ENCODE measurements at places on chromosomes 1 and 21.

GRCh38 chr1:183544598-183545297 is 45.5 kb downstream of the NCF2 start:
- DNase-seq = no peak
- 0 out of 2 replicates have a peak, but pooled peaks cover 4% of the 10 kb centered on the region for H3K4me1 ChIP-seq
- H3K36me3 ChIP-seq = peaks cover 67% of the 10 kb centered on the region
- no peak overlapping the region for H3K27ac ChIP-seq

GRCh38 chr1:236334893-236335545 is 53.3 kb upstream of the ERO1B start:
- no peak overlapping the region for H3K4me3 ChIP-seq
- DNase-seq = no peak
- no peak overlapping the region for H3K27ac ChIP-seq
- H3K27me3 ChIP-seq = no peaks in the 10 kb centered on the region
- no peaks in the 10 kb centered on the region for H3K4me1 ChIP-seq

- peak; percentile 41 for DNase-seq
- H3K4me3 ChIP-seq = no peak overlapping the region
- H3K27me3 ChIP-seq = no peaks in the 10 kb centered on the region
- H3K27ac ChIP-seq = no peak overlapping the region
- H3K36me3 ChIP-seq = no peaks in the 10 kb centered on the region
Measured at GRCh38 chr1:36761113-36761512, 273.2 kb downstream of the GRIK3 start.

DNA sequence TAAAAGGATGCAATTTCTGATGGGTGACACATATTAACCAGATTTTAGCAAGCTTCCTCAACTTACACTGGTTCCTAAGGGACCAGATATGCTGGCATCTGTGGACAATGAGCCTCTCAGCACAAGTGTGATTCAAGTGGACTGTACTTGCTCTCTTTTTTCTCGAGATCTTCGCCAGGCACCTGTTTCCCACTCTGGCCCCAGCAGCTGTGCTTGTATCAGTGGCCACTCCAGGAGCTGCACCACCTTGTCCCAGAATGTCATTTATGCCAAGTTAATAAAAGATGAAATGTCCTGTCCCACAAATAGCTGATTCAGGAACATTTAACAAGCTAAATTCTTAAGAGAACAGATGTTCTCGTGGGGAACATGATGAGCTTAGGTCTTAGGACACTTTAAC is 14.6 kb downstream of the C1orf198 start:
- no peak overlapping the region for H3K27ac ChIP-seq
- no peak overlapping the region for H3K4me3 ChIP-seq
- DNase-seq = no peak
- H3K27me3 ChIP-seq = no peaks in the 10 kb centered on the region

GRCh38 chr1:94562519-94563260 is 21.1 kb upstream of the F3 start:
- H3K4me3 ChIP-seq = no peak overlapping the region
- no peak overlapping the region for H3K27ac ChIP-seq
- peaks cover 13% of the 10 kb centered on the region for H3K4me1 ChIP-seq
- H3K36me3 ChIP-seq = no peaks in the 10 kb centered on the region

GRCh38 chr1:147669469-147670318 is 630 bp downstream of the ACP6 start:
- H3K4me3 ChIP-seq = peak overlapping the region; percentile 73
- peak overlapping the region; percentile 61 for H3K27ac ChIP-seq
- H3K36me3 ChIP-seq = peaks cover 9% of the 10 kb centered on the region

DNA sequence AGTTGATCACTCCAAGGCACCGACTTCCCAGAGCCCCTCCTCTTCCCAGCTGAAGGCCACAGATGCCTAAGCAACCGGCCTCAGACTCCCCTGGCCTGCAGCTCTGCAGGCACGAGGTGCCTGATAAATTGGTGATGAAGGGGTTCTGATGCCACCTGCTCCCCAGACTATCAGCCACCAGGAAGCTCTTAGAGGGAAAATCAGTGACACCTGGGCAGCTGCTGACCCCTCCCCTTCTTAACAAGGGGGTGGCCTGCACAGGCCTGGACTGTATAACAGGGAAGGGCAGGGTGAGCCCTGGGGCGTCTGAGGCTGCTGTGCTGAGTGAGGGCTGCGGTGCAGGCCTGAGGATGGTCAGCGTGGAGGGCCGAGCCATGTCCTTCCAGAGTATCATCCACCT is at the start of gene PADI6:
TSS of gene PADI6 (plus strand) at position 301 of the 400 bp plus-strand sequence. CDS start at position 351, 50 bp downstream.
- no peaks in the 10 kb centered on the region for H3K27me3 ChIP-seq
- H3K4me3 ChIP-seq = no peak within 1 kb of the TSS
- H3K27ac ChIP-seq = no peak within 1 kb of the TSS
- no peak for DNase-seq

DNA sequence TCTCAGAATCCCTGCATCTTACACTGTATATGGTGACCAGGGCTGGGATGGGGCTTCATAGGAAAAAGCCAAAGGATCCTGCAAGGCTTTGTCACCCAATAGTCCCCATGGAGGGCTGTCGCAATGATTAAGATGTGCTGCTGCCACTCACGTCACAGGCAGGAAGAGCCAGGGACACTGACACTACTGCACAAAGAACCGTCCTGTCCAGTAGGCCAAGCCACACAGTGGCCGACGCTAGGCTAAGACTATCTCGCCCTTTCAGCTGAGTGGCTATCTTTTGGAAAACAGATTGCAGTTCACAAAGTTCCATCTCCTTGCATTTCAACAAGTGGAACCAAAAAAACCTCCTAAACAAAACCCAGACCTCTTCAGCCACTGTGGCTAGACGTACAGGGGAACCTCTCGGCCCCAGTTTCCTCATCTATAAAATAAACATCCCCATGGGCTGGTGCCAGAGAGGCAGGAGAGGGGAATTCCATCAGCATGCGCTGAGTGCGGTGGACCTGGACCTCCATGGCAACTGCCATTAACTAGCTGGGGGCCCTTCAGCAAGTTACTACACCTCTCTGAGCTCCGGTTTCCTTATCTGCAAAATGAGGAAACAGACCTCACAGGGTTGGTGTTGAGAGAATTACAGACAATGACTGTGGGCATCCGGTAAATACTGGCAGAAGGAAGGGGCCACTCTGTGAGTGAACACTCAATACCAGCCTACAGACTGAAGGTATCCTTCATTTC is 8.7 kb downstream of the CAPZB start:
- DNase-seq = no peak
- no peaks in the 10 kb centered on the region for H3K4me1 ChIP-seq
- H3K27me3 ChIP-seq = no peaks in the 10 kb centered on the region
- H3K27ac ChIP-seq = no peak overlapping the region
- H3K4me3 ChIP-seq = no peak overlapping the region
- H3K36me3 ChIP-seq = no peaks in the 10 kb centered on the region

DNA sequence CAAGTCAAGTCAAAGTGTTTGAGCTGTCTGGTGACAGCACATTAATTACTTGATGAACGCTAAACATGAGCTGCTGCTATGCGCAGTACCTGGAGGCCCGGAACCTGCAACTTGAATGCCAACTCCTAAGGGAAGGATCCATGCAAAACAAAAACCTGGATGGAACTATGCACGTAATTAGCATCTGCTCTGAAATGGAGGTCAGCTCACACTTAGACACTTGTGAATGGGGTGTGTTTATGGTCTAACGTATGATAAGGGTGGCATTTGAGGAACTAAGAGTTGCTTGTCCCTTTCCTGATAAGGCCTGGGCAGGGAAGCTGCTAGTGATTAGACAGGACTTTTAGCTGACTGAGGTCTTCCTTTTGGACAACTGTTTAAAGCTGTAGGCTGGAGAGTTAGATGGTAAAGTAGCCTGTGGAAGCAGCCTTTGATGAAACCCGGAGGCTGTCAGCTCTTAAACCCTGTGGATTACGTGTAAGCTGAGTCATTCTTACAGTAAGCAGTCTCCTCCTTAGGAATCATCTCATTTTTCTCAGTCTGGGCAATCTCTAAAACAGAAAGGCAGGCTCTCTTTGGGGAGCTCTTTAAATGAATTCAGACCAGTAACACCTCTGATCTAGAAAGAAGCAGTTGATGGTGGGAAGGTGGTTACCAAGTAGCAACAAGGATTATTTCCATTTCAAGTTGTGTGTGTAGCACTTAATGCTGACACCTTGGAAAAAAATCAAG is 6.8 kb downstream of the TENT5C start:
- no peaks in the 10 kb centered on the region for H3K36me3 ChIP-seq
- no peak overlapping the region for H3K4me3 ChIP-seq
- DNase-seq = peak; percentile 46
- H3K27ac ChIP-seq = no peak overlapping the region
- H3K27me3 ChIP-seq = no peaks in the 10 kb centered on the region

Data from PC-3 (cell line).